ENCODE measurements at places on chromosomes 16 and 17.

DNA sequence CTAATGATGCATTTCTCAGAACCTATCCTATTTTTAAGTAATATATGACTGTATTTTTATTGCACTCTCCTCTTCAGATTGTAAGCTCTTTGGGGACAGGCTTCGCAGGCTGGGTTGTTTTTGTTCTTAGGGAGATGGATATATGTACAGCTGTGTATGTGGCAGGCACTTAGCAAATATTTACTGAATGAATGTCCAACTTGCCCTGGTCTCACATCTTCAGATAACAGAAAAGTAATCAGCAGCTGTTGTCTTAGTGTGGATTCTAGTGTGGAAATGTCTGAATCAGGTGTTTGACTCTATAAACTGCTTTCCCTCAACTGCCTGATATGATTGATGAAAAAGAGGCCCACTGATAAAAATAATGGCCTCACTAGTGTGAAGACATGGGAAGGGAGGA, 47.1 kb upstream of the SLC12A3 start:
- no peak for DNase-seq

DNA sequence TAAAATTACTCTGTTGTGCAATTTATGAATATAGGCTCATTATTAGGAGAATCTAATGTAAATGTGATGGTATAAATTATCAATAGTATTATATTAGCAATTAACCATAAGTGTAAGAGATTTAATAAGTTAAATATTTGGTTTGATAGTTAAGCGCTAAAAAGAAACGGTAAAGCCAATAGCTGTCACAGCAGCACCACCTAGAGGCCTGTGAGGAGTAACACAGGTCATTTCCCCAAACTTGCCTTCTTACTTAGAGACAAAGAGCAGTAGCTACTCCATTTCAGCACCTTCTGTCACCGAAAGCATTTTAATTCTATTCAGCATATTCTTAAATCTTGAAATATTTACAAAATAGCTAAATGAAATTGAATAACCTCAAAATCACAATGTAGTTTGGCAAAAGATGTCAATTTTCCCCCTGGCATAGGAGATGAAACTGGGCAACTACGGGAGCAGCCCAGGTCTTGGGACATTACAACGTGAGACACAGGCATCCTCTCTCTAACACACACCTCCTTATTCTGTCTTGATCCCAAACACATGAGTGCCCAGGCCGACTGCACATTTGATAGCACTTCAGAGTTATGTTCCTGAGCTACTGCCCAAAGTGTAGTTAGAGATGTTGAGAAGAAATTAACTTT, 14.3 kb upstream of the DYNLRB2 start:
- peak; percentile 70 for DNase-seq

DNA sequence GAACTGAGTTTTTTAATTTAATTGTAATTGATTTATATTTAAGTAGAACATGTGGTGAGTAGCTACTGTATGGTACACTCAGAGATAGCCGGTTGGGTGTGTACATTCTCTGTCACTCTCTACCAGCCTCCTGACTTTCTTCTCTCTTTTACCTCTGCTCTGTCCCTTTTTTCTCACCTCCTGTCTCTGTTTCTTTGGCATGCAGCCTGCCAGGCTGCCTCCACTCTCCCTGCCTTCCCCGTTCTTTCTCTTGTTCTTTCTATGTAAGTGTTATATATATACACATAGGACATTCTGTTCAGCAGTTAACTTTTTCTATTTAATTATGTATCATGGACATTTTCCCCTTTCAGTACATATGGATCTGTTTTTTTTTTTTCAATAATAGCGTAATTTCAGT, 50.8 kb downstream of the MRTFB start:
- no peak for DNase-seq

GRCh38 chr16:29702269-29702668, 23.3 kb downstream of the QPRT start:
- no peak for DNase-seq

GRCh38 chr16:10517868-10518267, 62.5 kb downstream of the EMP2 start:
- no peak for DNase-seq

DNA sequence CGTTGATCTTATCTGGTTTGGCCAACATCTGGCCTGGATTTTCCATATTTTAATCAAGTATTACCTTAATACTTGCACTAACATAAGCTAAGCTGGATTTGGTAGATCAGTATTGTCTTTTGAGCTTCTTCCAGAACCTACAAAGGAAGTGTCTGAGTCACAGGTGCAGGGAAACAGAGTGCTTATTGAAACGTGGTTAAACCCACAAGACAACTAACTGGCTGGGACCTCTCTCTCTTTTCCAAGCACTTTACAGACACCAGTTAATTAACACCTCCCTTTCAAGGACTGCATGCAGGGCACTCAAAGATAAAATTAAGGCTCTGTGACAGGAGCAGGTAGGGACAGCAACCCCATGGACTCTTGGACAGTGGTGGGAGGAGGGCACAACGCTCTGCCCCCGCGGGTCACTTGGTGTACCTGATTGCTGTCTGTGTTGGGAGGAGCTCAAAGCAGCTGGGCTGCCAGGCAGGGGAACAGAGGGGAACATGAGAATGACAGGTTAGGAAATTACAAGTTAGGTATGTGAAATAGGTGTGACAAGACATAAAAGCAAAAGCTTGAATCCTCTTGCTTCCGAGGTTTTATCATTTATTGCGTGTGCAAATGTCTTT, 133.7 kb upstream of the MON1B start:
- no peak for DNase-seq

DNA sequence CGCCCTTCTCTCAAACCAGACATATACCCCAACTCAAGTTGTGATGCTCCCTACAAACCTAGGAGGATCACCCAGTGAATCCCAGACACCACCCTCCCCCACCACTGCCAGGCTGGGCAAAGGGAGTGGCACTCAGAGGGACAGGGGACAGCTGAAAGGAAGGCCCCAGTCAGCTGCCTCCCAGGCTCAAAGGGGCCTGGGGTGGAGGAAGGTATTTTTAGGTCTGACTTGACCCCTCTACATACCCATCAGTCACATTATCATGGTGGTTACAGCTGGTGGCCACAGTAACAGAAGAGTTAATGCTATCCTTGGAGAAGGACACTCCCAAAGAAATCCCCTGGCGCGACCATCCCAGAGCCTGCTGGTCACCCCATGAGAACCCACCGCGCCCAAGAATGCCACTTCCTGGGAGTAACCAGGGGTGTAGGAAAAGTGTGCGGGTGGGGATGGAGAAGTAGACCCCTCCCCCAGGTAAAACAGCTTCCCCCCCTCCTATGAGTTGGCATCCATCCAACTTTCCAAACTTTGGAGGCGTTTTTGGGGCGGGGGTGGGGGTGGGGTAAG, 1.1 kb downstream of the CACNB1 start:
- no peak for DNase-seq

GRCh38 chr17:50087246-50087911, 7.8 kb upstream of the PDK2 start:
- peak; percentile 86 for DNase-seq

DNA sequence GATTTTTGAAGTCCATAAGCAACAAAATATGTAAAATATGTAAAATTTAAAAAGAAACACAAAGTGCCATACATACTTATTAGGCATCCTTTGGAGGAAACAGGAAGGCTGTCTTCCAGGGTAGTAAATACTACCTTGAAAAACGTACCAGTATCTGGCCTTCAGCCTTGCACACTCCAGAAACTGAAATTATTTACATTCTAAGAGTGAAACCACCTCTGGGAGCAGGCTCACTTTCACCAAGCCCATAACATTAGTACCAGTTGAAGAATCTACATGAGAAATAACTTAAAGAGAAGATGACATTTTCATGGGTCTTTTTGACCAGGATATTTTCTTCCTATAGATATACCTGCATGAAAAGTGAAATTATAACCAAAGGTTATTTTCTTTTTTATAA, 6.4 kb downstream of the KRTAP9-1 start:
- DNase-seq, result no peak

GRCh38 chr16:51166541-51166940, 15.5 kb upstream of the SALL1 start:
- no peak for DNase-seq

DNA sequence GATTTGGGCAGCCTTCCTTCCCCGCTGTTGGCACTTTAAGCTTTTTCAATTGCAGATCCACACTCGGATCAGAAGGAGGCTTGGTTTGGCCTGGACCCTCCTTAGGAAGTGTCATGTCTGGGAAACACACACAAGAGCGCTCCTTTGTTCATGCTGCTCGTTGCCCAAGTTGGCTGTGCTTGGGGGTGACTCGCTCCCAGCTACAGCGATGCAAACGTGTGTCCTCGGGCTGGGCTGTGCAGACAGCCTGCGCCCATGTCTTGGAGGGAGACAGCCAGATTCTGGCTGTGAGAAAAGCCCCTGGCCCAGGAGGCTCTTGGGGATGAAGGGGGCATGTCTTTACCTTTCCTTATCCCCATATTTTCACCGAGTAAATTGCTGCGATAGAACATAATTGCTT, 665.6 kb upstream of the EEF2KMT start:
- no peak for DNase-seq
